Ovary (tissue), 10 donors: ENCODE measurements at places on chromosomes 12 and 14. TPM values are rescaled to one million over a fixed set of nuclear protein-coding genes. Genes with fewer than 3 reads are reported as not detected.

DNA sequence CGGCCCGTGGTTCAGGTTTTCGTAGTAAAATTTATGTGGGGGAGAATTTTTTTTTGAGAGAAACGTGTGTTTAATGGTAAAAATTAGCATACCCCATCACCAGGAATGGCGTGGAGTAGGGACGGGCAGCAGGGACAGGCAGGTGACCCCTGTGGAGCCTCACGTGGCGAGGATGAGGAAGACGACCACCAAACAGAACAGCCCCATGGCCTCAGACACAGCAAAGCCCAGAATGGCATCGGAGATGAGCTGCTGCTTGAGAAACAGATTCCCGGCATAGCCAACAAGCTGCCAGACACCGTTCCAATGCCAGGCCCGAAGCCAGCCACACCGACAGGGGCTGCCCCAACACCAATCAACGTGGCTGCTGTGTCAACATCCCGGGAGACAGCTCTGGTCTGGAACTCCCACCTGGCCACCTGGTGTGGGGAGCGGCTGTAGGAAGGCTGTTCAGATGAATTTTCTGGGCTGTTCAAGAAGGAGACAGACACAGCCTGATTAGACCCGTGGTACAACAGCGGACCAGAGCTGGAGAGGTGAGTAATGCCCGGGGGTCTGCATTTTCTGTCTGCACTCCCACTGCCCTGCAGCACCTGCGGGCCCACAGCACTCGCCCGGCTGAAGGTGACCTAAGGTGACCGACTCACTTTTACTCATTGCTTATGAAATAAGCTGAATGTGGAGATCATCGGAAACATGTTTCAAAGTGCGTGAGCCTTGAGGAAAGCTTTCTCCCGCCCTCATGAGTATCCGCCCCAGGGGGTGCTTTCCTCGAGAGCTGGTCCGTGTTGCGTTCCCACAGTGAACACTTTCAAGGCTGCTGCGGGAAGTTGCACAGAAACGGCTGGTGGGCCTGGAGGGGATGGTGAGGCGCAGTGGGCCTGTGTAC, 10.6 kb downstream of the TMEM121 start:
- DNase-seq = no peak

- no peak for DNase-seq
These were observed 104.1 kb downstream of the EPS8 start for GRCh38 chr12:15684896-15685658.

- DNase-seq = no peak
These were observed 106.2 kb downstream of the DAAM1 start for GRCh38 chr14:59294662-59294992.

CHGA gene
- total RNA-seq = 1.6 TPM
